C1 segment of cervical spinal cord (tissue), 14 donors: ENCODE measurements at places on chromosomes 4 and X.

- DNase-seq, result no peak
Observed at GRCh38 chr4:88255111-88255510, 29.2 kb downstream of the PPM1K start.

DNA sequence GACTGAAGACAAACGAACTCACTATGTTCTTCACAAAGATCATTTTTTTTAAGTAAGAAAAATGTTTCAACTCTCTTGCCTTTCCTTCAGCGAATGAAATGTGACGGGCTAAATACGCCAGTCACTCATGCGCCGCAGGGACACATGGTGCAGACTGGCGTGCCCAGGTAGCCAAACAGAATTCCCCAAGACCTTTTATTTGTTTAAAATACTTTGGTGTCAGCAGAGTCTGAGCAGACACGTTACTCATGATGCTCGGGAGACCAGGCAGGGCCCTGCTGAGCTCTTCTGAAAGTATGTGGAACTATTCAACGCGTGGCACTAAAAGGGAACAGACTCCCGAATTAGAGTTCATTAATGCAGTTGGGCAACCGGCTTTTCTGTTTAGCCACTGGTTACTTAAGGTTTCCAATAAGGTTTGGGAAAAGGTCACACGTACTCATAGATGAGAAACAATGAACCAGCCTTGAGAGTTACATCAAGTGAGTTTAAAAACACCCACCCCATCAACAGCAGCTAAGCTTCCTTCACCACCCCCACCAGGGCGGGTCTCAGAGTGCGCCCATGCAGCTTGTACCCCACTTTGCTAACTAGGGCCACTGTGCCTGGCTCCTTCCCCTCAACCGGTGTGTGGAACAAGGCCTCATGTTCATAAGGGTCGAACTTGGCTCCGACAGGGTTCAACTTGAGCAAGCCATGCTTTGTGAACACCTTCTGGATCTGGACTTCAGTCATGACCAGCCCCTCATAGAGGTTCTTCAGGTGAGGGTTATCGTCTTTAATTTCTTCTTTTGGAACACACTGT lies 7.3 kb downstream of the GRPEL1 start:
- DNase-seq, result no peak

DNA sequence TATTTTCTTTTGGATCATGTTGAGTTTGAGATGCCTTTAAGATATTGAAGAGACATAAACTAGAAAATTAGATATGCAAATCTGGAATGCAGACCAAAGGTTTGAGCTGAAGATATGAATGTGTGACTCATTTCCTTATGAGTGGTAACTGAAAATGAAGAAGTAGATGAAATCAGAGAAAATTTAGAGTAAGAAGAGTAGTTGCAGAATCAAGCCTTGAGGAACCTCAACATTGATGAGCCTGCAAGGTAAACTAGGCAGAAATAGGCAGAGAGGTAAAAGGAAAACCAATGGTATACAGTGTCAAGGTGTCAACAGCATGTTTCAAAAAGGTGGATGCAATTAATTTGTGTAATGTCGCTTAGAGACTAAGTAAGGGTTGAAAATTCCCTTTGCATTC lies 142.8 kb downstream of the MOSPD2 start:
- DNase-seq, result no peak

DNA sequence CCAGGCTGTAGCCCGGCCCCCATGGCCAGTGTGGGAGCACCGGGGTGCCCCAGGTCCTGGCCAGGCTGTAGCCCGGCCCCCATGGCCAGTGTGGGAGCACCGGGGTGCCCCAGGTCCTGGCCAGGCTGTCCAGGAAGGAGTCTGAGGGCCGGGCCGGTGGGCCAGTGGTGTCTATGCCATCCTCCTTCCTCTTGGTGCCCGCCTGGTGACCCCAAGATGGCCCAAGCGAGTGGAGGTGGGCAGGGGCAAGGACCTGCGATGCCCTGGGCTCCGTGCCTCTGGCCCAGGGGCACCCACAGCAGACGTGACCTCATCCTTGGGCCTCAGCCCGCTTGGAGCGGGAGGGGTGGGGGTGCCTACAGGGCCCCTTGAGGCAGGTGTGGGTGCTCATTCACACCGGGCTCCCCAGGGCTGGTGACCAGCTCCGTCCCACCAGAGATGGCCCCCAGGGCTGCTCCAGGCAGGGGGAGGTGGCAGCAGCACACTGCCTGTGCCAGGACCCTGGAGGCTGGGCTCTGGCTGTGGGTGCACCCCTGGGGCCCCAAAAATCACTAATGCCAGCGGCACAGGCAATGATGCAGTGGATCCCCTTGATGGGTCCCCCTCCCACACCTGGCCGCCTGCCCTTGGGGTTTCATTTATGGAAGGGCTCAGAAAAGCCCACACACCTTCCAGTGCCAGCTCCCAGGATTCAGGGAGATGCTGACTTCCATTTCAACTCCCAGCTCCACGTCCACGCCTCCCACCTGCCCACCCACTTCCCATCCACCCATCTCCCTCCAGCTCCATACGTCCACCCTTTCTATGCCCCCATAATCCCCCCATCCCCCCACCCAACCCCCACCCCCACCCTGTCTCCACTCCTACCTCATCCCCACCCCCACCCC lies 35.8 kb downstream of the TACC3 start:
- no peak for DNase-seq

- no peak for DNase-seq
Observed at GRCh38 chr4:119035951-119036737, 99.5 kb upstream of the MYOZ2 start.

- DNase-seq, result no peak
Observed at GRCh38 chrX:111848541-111848940, 27.4 kb upstream of the TRPC5OS start.

- no peak for DNase-seq
Observed at GRCh38 chrX:13478740-13479451, 90.5 kb upstream of the EGFL6 start.

GRCh38 chr4:76011018-76011670 lies 3.8 kb upstream of the CXCL9 start:
- no peak for DNase-seq

- DNase-seq, result no peak
Observed at GRCh38 chr4:39363773-39364393, 2.3 kb downstream of the RFC1 start.

DNA sequence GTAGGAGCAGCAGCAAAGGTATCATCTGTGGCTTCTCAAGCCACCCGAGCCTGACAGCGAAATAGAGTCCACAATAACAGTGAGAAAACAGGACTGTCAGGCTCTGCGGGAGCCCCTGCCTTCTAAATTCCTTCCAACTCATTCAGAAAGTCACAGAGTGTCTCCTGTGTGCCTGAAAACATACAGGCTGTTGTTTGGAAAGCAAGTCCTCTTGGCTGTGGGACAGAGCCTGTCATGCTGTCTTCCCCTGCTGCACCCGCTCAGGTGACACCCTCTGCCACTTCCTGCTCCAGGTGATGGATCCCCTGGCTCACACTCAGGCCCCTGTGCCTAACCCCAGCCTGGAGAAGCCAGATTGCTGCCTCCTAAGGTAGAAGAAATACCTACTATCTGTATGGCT lies 152.3 kb downstream of the RAB28 start:
- no peak for DNase-seq

DNA sequence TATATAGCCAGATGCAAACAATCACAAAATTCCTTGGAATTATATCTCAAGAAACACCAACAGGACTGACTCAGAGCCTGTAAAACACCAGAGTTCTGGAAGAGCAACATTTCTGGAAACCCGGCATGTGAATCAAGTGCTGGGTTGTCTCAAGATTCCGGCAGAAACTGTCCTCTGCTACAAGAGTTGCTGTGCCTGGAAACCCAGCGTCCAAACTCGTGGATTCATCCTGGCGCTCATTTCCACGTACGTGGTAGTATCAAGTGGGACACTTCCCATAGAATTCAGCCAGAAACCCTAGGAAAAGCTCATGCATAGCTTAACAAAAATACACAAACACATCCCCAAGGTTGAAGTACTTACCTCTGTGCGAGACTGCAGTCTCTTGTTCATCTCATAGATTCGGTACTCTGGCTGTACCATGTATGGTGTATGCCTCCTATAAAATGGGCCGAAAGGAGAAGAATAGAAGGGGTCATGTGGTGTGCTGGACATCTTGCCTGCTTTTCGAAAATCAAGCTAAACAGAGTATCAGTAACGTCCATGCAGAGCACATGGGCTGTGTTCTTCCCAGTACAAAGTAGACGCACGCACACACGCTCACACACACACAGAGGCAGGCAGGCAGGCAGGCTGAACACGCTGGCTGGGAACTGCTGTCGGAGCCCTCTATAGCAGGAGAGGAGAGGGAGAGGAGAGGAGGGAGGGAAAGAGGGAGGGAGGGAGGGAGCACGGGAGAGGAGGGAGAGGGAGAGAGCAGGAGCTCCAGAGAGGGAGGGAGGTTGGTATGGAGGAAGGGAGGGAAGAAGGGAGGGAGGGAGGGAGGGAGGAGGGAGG lies at the start of gene LDB2:
TSS of gene LDB2 (minus strand) at position 655 of the 837 bp plus-strand sequence.
- DNase-seq, result peak; percentile 38

DNA sequence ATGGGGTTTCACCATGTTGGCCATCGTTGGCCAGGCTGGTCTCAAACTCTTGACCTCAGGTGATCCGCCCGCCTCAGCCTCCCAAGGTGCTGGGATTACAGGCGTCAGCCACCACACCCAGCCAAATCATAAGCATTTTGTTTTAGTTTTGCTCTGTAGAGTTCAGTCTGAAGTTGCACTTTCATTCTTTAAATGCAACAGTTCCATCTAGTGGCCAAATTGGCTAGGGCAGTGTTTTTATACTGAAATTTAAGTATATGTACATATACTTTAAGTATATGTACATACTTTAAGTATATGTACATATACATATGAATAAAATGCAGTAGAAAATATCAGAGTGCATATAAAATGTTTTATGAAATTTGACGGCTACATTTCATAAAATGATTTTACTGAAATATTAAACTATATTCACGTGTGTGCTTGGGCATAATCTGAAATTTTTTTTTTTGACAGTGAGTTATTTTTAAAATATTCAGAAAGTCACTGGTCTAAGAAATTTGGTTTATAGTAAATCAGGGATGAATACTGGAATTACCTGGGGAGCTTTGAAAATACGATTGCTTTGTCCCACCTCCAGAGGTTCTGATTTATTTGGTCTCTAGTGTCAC lies 145.5 kb downstream of the NWD2 start:
- DNase-seq, result no peak
